ENCODE measurements at places on chromosomes 6 and 20.
A peak's percentile ranks its signal among the peaks of the same experiment; 100 is the strongest.

GRCh38 chr20:41411391-41411847, 44.8 kb upstream of the EMILIN3 start:
- DNase-seq: no peak

GRCh38 chr6:155497273-155497672, 41.6 kb upstream of the NOX3 start:
- no peak for DNase-seq

DNA sequence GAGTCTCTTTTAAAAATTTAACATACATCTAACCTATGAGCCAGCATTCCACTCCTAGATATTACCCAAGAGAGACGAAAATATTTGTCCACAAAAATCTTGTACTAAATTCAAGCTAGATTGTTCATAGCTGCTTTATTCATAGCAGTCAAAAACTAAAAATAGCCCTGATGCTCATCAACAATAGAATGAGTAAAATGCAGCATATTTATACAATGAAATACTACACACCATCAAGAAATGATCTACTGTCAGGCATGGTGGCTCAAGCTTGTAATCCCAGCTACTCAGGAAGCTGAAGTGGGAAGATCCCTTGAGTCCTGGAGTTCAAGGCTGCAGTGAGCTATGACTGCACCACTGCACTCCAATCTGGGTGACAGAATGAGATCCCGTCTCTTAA, 22.0 kb upstream of the SRC start:
- DNase-seq: no peak

DNA sequence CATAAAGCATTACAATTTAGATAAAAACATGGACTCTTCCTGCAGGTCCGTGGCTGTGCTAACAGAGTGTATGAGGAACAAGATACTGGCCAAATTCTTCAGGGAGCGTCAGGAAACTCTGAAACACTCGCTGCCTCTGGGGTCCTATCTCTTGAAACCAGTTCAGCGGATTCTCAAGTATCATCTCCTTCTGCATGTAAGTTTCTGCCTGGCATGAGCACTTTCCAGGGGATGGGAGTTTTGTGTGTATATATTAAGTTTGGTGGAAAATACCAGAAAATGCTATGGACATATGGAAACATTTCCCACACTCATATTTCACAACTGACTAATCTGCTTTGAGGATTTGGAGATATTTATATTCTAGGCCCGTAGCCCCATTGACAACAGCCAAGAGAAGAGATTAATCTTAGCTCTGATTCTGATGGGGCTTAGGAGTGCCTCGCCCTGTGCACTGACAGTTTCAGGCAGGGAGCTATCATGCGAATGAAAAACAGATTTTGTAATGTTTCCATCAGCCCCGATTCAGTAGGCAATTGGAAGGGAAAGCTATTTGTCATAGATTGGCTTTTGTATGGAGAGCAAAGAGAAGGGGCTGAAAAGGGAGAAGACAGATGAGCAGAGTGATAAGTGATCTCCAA, 64.7 kb upstream of the MTHFD1L start:
- no peak for DNase-seq

DNA sequence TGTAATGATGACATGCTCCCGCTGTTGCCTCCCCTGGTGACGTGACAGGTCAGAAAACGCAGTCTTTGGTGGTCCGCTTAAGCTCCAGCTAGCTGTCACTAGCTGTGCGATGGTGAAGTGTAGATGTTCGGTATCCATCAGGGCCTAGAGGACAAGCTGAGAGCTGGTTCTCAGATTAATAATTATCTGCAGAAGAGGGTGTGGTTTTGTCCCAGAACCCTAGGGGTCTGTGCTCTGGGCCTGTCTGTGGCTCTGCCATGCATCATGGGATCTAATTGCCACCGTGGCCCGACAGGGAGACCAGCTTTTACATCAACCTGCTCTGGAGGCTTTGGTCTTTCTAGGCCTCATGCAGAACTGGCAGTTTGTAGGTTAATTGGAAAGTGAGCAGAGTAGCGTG, 34.1 kb downstream of the ERMARD start:
- DNase-seq: no peak

DNA sequence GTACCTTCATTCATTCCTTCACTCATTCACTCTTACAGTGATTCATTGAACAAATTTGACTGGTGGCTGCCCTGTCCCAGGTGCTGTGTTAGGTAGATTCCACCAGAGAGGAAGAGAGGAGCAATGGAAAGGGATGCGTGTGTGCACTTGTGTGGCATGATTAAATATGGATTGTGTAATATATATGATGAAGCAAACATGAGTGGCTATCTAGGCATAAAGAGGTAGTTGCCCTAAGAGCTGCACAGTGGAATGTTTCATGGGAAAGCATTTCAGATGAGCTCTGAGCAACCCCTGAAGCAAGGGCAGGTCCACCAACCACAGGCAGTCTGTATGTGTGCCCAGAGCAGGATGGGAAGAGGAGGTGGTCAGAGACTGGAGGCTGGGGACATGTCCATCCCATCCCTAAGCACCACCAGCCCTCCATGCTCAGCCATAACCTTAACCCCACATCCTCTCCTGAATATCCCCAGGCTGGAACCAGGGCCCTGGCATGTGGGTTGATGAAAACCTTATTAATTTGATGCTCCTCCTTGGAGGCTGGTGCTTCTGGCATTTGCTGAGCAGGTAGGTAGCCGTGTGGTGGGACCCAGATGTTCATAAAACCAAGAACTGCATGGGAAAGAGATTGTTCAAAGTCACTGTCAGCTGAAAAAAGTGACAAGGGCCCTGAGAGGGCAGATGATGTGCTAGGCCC, 226.2 kb downstream of the SYNDIG1 start:
- no peak for DNase-seq

GRCh38 chr20:57476641-57477461, 48.1 kb downstream of the CTCFL start:
- no peak for DNase-seq

- DNase-seq: no peak
Observed at GRCh38 chr6:89051676-89052075, 28.9 kb upstream of the PNRC1 start.

DNA sequence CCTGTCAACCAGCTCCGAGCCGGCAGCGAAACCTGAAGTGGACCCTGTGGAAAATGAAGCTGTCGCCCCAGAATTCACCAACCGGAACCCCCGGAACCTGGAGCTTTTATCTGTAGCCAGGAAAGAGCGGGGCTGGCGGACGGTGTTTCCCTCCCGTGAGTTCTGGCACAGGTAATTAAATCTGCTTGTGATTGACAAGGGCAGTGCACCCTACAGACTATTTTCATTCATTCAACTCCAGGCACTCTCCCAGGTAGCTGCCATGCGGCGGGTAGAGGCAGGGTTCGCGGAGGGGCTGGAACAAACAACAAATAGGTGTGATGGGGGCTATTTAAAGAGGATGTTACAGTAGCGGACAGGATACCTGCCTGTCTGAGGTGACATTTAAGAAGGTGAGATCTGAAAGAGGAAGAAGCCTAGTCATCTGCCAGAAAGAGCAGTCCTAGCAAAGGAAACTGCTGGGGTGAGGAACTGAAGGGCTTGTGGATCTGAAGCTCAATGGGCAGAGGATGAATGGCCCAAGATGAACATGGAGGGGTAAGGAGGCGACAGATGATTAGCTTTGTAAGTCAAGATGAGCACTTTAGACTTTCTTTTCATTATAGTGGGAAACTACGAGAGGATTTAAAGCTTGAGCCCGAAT, 810 bp downstream of the MRPL18 start:
- DNase-seq: peak; percentile 41

GRCh38 chr20:63315240-63315689, 22.3 kb downstream of the COL20A1 start:
- DNase-seq: no peak

- DNase-seq: no peak
Observed at GRCh38 chr6:52534966-52535390, 41.9 kb downstream of the TRAM2 start.

- DNase-seq: no peak
Observed at GRCh38 chr6:16130437-16130891, 1.6 kb downstream of the MYLIP start.

- no peak for DNase-seq
Observed at GRCh38 chr6:149064660-149065015, 252.9 kb upstream of the TAB2 start.

DNA sequence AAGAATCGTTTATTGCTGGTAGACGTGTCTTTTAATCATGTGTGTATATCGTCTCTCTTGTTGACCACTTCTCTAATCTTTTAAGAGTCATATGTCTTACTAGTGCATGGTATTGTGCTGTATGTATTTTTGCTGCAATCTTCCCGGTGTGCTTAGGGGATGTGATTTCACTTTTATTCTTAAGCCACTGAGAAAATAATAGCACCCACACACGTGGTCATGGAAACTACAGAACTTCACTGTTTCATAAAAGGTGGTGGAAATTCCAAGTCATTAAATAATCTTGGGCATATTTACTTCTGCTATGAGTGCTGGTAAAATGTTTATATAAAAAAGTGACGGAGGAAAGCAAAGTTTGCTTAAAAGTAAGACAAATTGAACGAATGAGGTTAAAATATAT, 3.0 kb upstream of the CDYL start:
- DNase-seq: no peak

DNA sequence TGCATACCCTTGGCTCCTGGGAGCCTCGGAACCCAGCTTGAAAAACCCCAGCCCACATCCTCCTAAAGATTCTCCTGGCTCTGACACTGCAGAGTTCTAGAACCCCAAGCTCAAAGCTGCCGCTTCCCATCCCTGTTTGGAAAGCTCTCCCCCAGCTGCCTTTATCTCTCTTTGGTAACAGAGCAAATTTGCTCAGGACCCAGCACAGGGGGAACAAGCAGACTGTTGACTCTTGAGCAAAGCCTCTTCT, 38.9 kb downstream of the HNF4A start:
- DNase-seq: no peak

DNA sequence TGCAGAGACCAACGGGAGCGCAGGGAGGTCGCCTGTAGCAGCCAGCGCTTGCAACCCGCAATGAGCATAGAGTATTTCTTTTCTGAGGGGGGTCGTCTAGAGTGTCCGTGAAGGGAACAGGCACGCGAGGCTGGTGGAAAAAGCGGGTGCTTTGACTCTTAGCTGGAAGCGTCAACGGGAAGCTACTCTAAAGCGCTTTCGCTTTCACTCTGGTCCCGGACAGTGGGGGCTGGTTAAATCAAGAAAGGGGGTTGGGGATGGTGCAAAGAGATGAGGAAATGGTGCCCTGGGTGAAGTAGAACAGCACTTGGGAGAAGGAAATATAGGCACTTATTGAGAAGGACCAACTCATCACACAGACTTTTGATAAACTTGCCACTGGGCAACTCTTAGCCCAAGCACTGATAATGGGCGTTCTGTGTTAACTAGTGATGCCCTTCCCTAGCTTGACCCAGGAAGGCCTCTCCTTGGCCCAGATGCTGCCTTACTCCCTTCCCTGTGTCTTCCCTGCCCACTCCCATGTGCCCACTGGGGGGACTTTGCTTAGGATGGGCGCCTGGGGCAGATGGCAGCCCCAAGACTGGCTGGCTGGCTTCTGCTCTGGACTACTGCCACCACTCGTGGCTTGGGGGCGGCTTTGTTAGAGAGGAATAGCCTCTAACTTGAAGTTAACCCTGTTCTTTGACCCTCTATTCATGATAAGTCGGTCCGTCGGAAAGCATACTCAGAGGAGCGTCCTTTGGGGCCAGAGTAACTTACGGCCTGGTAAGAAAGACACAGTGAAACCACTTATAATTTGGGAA, 585 bp downstream of the PSMB9 start:
- no peak for DNase-seq

GRCh38 chr6:154901876-154902552, 93.1 kb upstream of the TIAM2 start:
- DNase-seq: no peak

- no peak for DNase-seq
Observed at GRCh38 chr20:34365765-34366213, 2.7 kb downstream of the ITCH start.

GRCh38 chr6:109351231-109352130, 30.8 kb downstream of the CD164 start:
- no peak for DNase-seq

GRCh38 chr6:137271245-137272183, 52.3 kb upstream of the IFNGR1 start:
- peak; percentile 34 for DNase-seq

GRCh38 chr6:129733290-129733689, 23.3 kb upstream of the ARHGAP18 start:
- DNase-seq: no peak

- DNase-seq: no peak
Observed at GRCh38 chr20:24535941-24536730, 66.7 kb downstream of the SYNDIG1 start.

Data from NCI-H1092 treated with DMSO at 0.1 percent for 48 hours (cell line).